ENCODE measurements at places on chromosomes 5 and 9.

DNA sequence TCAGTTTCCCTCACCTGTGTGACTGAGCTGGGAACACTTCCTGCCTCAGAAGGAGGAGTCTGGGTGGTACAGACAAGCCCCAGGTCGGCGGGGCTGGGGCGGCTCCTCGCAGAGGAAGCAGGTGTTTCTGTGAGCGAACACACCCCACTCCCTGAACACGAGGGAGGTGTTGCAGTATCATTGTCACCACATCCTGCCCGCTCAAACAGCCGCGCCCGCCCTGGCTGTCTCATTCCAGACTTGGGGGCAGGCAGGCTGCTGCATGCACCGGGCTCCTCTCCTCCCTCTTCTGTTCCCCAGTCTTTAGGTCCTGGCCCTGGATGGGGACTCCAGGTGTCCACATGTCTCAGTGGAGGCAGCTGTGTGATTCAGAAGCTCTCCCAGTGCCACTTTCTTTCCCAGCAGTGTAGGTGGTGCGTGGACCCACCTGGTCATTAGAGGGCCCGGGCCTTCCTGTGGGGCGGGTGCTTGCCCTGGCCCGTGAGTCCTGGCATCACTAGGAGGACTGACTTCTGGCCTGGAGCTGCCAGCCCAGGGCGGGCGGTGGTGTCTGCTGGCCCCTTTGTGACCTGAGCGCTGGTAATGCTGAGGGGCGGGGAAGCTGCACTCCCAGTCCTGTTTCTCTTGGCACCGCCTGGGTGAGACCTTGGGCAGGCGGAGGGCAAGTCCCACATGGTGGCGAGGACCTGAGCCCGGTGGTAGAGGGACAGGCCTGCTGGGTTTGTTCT lies 18.3 kb upstream of the PHYHD1 start:
- peak; percentile 75 for DNase-seq

DNA sequence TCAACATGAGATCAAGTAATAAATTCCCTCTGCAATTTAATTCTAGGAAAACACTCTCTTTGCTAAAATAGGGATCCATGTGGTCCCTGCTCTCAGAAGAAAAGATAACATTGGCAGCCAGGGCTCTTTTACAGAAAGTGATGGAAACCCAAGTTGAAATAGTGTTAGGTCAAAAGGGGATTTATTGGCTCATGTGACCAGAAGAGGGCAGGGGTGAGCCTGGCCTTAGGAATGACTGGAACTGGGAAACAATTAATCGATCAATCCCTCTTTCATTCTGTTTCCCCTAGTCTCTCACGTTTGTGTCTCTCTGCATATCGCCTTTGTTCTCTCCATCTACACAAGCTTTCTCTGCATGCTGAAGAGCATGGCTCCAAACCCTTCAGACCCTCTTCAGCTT lies 58.3 kb upstream of the ALDH1B1 start:
- DNase-seq = no peak

DNA sequence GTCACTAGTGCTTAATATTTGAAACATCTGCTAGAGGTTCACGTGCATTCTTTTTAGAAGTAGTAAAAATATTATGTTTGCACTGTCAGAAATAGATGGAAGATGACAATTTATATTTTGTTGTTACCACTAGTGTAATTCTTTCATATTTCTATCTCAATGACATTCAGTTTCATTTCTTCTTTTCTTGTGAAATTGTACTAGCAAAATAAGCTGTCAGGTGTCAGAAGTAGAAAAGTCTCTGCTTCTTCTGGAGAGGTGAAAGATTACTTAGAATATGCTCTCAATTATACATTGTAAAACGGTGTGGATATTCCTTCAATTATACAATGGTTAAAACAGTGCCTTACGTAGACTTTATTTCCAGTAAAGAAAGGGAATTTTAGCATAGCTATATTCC lies 395.4 kb downstream of the CSNK1G3 start:
- DNase-seq = no peak

- DNase-seq = no peak
Measured at GRCh38 chr9:118223111-118223510, 518.9 kb downstream of the TLR4 start.

Data from stimulated activated CD8-positive, alpha-beta memory T cell treated with anti-CD3 and anti-CD28 coated beads, Interleukin-4, amount 100 ng/mL, for 1 hour (primary cell).